Naive B cell (primary cell): ENCODE measurements at places on chromosomes 12 and 14. TPM values are rescaled to one million over a fixed set of nuclear protein-coding genes. Genes with fewer than 3 reads are reported as not detected.

The SPTSSA gene
- polyA plus RNA-seq, result 14.9 TPM

The ANKS1B gene
- not detected for polyA plus RNA-seq

The GLIPR1L1 gene
- polyA plus RNA-seq, result not detected

The ZC2HC1C gene
- 0.15 TPM for polyA plus RNA-seq

The TNS2 gene
- not detected for polyA plus RNA-seq

The CIT gene
- polyA plus RNA-seq, result 0.34 TPM

The RHOJ gene
- polyA plus RNA-seq, result not detected

The KLRC2 gene
- polyA plus RNA-seq, result not detected

The CCDC197 gene
- polyA plus RNA-seq, result not detected

The FAM186B gene
- not detected for polyA plus RNA-seq

The ADAM21 gene
- not detected for polyA plus RNA-seq

The KRT7 gene
- not detected for polyA plus RNA-seq

The RNASE1 gene
- polyA plus RNA-seq, result not detected

The PTGER2 gene
- 0.70 TPM for polyA plus RNA-seq

The TMEM63C gene
- polyA plus RNA-seq, result 0.44 TPM

The NRXN3 gene
- not detected for polyA plus RNA-seq

The SERPINA1 gene
- 9.5 TPM for polyA plus RNA-seq

The RASSF9 gene
- polyA plus RNA-seq, result not detected

The BCL2L2 gene
- polyA plus RNA-seq, result 0.22 TPM

The FBXW8 gene
- 8.6 TPM for polyA plus RNA-seq

The PMCH gene
- not detected for polyA plus RNA-seq

The SLCO1B1 gene
- not detected for polyA plus RNA-seq

The DPPA3 gene
- polyA plus RNA-seq, result not detected

The OR6C4 gene
- polyA plus RNA-seq, result not detected

The BIN2 gene
- polyA plus RNA-seq, result 74.2 TPM

The BBOF1 gene
- polyA plus RNA-seq, result 5.2 TPM

The IRAK3 gene
- polyA plus RNA-seq, result 7.3 TPM

The TCL1B gene
- polyA plus RNA-seq, result 41.7 TPM

The SMCO2 gene
- polyA plus RNA-seq, result not detected

The CERS5 gene
- 46.9 TPM for polyA plus RNA-seq

The POTEM gene
- not detected for polyA plus RNA-seq

The VSX2 gene
- not detected for polyA plus RNA-seq

The KRT82 gene
- not detected for polyA plus RNA-seq

The MYH6 gene
- polyA plus RNA-seq, result not detected

The LHX5 gene
- polyA plus RNA-seq, result not detected

The PZP gene
- not detected for polyA plus RNA-seq

The NXPH4 gene
- 4.9 TPM for polyA plus RNA-seq

The SRRM4 gene
- not detected for polyA plus RNA-seq

The TAS2R19 gene
- 0.51 TPM for polyA plus RNA-seq

The PPP1R3E gene
- polyA plus RNA-seq, result 4.6 TPM

The FAM181A gene
- polyA plus RNA-seq, result not detected

The VRTN gene
- not detected for polyA plus RNA-seq

The CAND1 gene
- polyA plus RNA-seq, result 52.3 TPM

The SLC25A47 gene
- polyA plus RNA-seq, result not detected

The SOX5 gene
- 6.3 TPM for polyA plus RNA-seq

The KRT72 gene
- not detected for polyA plus RNA-seq

The DGKA gene
- 64.7 TPM for polyA plus RNA-seq

The TSPAN19 gene
- polyA plus RNA-seq, result not detected

The RAN gene
- 536 TPM for polyA plus RNA-seq

The GUCY2C gene
- polyA plus RNA-seq, result 0.25 TPM

The WNT1 gene
- not detected for polyA plus RNA-seq
